Hematopoietic multipotent progenitor cell treated with erythropoietin and hydrocortisone succinate and interleukin-3 and kit ligand, for 17 days (in vitro differentiated cells): ENCODE measurements at places on chromosomes 2 and 18.

DNA sequence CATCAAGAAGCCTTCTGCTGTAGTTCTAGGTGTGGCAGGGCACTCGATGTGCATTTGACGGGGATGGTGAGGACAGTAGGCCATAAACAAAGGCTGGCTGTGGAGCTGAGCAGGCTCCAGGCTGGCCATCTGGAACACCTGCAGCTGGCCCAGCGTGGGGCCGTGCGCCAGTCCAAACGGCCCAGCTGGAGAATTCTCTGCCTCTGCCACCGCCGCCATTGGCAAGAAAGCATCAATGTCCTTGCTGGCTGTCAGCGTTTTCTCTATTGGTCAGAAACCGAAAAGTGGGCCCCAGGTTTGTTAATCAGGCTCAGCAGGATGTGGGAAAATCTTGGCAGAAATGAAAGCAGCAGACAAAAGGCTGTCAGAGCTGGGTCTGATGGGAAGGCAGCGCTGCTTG, 24.0 kb upstream of the CTIF start:
- DNase-seq, result no peak

DNA sequence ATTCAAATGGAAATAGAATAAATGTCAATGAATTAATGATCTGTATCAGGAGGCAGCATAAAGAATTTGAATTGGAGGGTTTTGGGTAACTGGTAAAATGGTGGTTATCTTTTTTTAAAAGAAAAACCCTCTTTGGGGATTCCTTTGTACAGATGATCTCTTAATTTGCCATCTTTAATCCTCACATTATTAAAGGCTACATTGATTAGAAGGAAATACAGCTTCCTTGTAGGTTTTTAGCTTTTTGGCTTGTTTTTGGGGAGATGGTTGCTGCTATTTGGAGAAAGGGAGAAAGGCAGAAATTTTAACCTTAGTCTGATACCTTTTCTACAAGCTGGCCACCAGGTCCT, 600 bp upstream of the MAPRE2 start:
- no peak for DNase-seq

- no peak for DNase-seq
These were observed 228.6 kb upstream of the CHST9 start for GRCh38 chr18:27413495-27414401.

DNA sequence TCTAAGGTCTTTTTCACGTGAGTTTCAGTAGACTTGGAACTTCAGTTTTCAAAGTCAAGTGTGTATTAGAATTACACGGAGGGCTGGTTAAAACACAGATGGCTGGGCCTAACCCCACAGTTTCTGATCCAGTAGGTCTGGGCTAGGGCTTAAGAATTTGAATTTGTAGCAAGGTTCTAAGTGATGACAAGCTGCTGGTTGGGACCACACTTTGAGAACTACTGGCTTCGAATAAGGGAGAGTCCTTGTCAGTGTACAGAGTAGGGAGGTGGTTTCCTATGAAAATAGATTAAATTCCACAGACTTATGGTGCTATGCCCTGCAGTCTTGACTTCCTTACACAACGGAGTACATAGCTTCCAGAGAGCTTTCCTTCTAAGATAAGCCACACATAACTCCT, 4.5 kb downstream of the RHOB start:
- DNase-seq, result no peak

GRCh38 chr18:28904789-28905364, 727.9 kb upstream of the CDH2 start:
- DNase-seq, result no peak

GRCh38 chr2:32836933-32837332, 109.8 kb upstream of the LTBP1 start:
- DNase-seq, result no peak
